Effector CD4-positive, alpha-beta T cell (primary cell): ENCODE measurements at places on chromosomes 11 and 22.

- DNase-seq: no peak
Measured at GRCh38 chr11:14855890-14856289, 36.1 kb downstream of the CYP2R1 start.

- no peak for DNase-seq
Measured at GRCh38 chr11:69301455-69302401, 7.8 kb downstream of the MYEOV start.

GRCh38 chr11:15671216-15671615 is 556.5 kb downstream of the INSC start:
- DNase-seq: no peak

GRCh38 chr11:35479731-35480130 is 45.7 kb downstream of the PAMR1 start:
- DNase-seq: no peak

GRCh38 chr22:42997582-42998090 is 17.3 kb downstream of the PACSIN2 start:
- DNase-seq: no peak

- no peak for DNase-seq
Measured at GRCh38 chr22:30810105-30810504, 115.4 kb downstream of the OSBP2 start.

DNA sequence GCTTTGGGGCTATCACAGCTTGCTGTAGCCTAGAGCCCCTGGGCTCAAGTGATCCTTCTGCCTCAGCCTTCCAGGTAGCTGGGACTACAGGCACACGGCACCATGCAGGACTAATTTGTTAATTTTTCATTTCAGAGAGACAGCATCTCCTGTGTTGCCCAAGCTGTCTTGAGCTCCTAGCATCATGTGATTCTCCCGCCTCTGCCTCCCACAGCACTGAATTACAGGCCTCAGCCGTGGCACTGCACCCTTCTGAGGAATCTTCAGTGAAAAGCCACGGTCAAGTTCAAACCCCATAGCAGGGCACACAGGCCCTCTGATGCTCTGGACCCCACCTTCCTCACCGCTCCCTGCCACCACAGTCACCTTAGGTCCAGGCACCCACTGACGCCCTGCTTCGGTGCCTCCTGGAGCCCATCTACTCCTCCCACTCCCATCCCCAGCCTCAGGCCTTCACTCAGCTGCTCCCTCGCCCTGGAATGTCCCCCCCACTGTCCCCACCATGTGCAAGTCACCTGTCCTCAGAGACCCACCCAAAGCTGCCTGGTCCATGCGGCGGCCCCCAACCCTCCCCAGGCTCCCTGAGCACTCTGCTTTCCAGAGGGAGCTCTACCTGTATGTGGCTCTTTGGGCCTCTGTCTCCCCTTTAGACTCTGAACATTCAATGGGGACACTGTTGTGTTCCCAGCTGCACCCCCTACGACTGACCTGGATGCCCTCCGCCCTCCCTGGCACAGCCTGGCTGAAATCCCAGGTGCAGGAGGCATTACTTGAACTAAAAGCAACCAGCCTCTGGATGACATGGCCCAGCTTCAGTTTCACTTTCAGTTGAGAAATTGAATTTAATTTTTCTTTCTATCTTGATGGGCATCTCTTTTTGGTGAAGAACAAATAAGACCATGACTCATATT is 1.6 kb downstream of the APOL2 start:
- no peak for DNase-seq

- DNase-seq: no peak
Measured at GRCh38 chr11:77086521-77087472, 15.8 kb upstream of the OMP start.

- DNase-seq: no peak
Measured at GRCh38 chr11:58845386-58845785, 882 bp upstream of the GLYATL2 start.

DNA sequence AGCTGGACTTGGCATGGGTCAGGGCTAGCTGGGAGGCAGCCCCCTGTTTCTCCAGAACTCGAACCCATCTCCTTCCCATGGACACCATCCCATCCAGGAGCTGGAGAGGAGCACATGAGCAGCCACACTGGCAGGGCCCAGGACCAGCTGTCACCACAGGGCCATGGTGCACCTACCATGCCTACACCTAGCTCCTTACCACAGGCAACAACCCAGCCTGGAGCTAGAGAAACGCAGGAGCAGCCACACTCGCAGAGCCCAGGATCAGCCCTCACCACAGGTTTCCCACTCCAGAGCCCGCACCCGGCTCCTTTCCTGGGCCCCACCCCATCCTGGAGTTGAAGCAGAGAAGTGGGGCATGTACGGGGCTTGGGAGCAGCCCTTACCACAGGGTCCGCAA is 50.2 kb downstream of the GAB4 start:
- no peak for DNase-seq
